ENCODE measurements at places on chromosomes 1 and 21.

DNA sequence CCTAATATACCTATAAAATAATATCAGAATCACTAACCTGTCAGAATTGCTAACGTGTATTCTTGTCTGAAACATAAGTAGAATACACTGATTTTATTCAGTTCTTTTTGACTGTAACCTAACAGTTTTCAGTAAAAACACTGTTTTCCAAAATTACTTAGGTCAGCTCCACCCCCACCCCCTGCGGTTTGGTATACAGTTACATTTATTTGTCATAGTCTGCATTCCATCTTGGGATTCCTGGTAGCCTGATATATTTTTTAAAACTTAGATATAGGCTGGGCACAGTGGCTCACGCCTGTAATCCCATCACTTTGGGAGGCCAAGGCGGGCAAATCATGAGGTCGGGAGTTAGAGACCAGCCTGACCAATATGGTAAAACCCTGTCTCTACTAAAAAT, 19.8 kb upstream of the ABCD3 start:
- no peak for DNase-seq

DNA sequence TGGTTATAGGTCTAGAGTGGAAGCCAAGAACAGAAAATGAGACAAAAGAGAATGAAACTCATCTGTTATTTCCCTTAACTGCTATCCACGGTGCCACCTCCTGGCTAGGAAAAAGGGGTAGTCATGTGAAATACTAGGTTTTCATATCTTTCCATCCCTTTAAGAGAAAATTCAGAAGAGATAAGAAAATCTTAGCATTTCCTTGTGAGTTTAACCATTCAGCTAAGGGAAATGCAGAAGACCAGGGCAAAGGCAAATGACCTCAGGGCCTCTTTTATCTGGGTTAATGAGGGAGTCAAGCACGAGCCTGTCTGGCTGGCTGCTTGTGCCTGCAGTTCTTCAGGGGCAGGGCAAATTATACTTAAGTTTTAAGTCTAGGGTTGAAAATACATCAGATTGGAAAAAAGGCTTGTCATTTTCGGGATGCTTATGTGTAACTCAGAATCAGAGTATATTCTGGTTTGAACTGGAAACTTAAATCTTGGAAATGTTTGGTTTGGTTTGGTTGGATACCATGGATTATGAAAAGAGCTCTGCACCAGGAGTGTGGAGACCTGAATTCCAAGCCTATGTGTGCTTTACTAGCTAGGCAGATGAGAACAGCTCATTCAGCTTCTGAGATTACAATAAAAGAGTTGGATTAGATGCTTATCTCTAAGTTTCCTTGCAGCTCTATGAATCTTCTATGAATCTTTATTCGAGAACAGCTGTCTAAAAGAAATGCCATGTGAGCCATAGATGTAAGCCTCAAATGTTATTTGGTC, 19.9 kb downstream of the NIBAN1 start:
- DNase-seq: no peak

DNA sequence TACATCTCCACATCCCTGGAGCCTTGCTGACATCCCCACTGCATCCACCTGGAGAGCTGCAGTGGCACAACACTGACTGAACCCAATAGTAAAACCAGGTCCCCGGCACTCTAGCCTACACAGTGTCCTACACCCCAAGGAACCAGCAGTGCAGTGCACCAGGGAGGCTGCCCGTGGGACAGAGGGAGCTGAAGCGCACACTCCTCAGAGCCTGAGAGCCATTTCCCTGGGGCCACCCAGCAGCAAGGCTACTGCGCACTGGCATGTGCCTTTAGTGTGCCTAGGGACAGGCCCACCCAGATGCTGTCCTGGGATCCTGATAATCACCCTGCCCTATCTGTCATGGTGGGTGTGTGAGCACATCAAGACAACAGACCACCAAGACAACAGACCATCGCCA, 31.9 kb downstream of the NSL1 start:
- no peak for DNase-seq

DNA sequence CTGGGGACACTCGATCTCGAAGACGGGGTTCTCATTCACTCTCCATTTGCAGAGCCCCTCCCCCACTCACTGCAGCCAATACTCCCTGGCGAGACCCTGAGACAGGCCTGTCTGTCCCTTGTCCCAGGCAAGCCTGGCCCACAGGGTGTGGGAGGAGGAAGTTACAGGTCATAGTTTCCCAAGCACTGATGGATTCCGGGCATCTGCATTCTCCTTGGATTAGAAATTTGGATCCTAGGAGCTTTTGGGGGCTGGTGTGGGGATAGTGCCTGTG, 11.3 kb downstream of the WNT3A start:
- DNase-seq: no peak
